Muscle of back (tissue), 13 donors: ENCODE measurements at places on chromosomes 11 and 22.

DNA sequence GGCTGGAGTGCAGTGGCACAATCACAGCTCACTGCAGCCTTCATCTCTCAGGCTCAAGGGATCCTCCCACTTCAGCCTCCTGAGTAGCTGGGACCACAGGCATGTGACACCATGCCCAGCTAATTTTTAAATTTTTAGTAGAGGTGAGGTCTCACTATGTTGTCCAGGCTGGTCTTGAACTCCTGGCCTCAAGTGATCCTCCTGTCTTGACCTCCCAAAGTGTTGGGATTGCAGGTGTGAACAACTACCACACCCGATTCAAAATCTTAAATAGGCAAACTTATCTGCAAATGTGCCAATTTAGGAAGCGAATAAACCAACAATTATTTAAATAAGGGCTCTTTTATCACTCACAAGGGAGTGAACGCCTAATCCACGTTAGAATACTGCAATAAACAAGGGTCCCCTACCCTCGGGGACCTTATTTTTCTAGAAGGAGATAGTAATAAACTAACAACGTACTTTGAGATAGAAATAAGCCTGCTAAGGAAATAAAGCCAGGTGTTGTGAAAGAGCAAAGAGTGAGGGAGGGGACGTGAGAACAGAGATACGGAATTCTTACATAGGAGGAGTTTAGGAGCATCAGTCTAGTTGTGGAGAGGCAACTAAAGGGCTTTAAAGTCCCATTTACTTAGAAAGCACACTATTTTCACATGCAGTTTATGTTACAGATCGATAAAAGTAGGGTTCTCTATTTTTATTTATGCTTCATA is 3.0 kb upstream of the WEE1 start:
- DNase-seq: no peak

GRCh38 chr11:2266586-2267305 is 3.6 kb downstream of the ASCL2 start:
- DNase-seq: no peak

DNA sequence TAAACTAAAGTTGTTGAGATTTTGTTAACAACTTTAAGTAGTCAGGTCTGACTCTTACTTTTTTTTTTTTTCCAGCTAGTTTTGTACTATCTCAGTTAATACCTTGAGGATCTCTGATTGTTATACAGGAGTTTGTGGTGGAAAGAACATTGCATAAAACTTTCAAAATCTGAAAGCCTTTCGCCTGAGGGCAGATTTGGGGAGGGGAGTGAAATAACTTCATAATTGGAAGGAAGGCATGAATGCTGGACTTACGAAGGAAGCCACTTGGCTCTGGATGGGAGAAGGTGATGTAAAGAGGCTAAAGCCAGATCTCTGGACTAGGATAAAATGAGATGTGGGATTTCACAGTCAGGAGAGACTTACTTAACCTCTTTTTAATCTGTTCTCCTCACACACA is 18.2 kb upstream of the FAT3 start:
- no peak for DNase-seq

DNA sequence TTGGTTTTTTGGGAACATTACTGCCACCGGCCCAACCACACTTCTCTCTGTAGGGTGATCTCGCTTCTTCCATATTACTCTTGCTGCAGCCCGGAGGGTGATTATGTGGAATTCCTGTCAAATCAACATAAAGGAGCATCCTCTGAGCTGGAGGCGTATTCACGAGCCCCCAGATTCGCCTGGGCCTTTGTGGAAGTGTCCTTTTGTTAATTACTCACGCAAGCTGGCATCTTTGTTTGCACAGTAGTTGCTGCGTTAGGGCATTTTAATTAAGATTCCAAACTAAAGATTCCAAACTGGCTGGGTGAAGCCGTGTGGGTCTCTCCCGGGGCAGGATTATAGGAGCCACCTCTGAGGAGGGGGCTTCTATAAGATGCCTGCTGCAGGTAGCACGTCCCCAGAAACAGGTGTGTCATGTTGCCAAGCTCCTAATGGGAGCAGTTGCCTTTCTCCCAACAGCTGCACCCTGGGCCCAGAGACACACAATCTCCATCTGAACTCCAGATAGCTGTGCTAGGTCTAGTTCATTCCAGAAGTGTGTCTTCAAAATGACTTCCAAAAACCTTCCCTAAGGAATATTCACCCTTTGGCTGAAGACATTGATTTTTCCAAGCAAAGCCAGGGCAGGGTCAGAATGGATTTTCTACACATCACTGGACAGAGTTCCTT is 40.9 kb downstream of the SHISAL1 start:
- DNase-seq: no peak

- no peak for DNase-seq
Measured at GRCh38 chr11:119672597-119672996, 56.4 kb downstream of the NECTIN1 start.

GRCh38 chr11:121932646-121933185 is 183.3 kb downstream of the BLID start:
- DNase-seq: no peak

DNA sequence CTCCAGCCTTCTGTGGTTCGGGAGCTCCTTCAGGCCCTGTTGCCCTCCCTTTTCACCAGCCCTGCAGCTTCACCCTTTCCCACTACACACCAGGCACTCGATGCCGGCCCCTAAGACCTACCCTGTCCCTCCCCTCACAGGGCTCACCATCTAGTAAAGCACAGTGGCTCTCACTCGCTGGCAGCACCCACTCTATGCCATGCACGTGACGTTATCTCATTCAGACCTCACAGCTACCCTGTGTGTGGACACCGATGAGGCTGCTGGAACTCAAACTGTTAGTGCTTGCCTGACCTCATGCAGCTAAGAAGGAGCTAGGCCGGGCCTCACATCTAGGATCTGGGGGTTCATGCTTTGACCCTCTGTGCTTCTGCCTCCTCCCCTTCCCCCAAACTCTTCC is 45.5 kb downstream of the SCN3B start:
- DNase-seq: no peak

DNA sequence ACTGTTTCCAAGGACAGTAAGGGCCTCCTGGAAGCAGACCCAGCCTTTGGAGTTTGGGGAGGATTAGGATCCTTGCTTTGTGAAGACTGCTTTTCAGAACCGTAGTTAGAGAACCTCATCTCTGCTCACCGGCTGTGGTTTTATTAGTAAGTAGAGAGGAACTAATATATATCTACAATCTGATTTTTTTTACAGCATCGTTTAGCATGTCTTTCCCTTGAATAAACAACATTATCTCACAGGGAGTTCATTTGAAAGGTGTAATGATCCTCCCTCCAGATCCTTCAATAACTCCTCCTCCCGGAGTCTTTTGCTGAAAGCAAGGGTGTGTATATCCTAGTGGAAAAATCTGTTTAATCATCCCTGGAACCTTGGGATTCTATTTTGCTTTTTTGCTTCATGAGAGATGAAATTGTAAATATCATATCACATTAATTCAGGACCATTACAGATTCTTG is 132.7 kb downstream of the DBX1 start:
- DNase-seq: no peak

GRCh38 chr11:122789907-122790306 is 48.4 kb upstream of the CRTAM start:
- DNase-seq: no peak

GRCh38 chr11:118911880-118912741 is 13.6 kb downstream of the BCL9L start:
- DNase-seq: peak; percentile 73

DNA sequence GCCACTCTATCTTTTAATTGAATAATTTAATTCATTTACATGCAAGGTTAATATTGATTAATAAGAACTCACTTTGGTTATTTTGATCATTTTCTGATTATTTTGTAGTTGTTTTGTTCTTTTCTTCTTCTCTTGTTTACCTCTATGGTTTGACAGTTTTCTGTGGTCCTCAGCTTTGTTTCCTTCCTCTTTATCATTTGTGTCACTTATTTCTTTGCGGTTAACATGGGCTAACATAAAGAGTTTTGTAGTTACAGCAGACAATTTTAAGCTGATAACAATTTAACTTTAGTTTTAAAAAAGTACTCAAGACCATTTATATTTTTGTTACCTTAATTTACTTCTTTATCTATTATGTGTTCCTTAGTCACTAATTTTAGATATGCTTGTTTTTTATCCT is 1032.8 kb upstream of the RAG2 start:
- no peak for DNase-seq

DNA sequence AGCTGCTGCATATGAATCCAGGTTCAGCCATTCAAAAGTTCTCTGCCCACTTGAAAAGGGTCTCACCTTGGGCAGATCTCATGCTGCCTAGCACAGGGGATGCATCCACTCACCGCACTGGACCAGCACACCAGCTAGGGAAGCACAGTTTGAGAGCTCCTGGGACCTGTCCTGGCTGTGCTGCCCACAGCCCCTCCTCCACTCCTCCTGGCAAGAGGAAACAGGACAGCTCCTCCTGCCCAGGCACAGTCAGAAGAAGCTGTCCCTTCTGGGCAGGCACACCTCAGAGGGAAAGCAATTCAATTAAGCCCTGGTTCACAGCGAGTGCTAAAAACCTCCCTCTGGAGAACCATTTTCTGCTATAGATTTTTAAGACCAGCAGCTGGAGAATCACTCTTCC is 146.7 kb downstream of the ST3GAL4 start:
- DNase-seq: no peak

DNA sequence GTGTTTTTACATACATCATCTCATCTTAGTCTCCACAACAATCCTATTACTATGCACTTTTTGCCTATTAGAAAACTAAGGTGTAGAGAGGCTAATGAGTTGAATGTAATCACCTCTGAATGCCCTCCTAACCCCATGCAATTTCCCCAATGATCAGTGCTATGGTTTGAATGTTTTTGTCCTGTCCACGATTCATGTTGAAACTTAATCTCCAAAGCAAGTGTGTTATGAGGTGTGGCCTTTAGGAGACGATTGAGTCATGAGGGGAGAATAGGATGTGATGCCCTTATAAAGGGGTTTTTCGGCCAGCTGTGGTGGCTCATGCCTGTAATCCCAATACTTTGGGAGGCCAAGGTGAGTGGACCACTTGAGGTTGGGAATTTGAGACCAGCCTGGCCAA is 2.0 kb upstream of the CCDC73 start:
- no peak for DNase-seq

- DNase-seq: no peak
Measured at GRCh38 chr11:119460097-119460496, 37.1 kb upstream of the THY1 start.

GRCh38 chr11:445765-446588 is 4.1 kb upstream of the PTDSS2 start:
- no peak for DNase-seq
